A172 (cell line): ENCODE measurements at places on chromosomes 6 and 20. TPM values are rescaled to one million over a fixed set of nuclear protein-coding genes. Genes with fewer than 3 reads are reported as not detected.

GRCh38 chr6:2765896-2766766 is 938 bp downstream of the WRNIP1 start:
- DNase-seq = peak; percentile 4

- no peak for DNase-seq
Observed at GRCh38 chr6:119523556-119523955, 174.0 kb upstream of the MAN1A1 start.

- DNase-seq = peak; percentile 62
Observed at GRCh38 chr20:4820806-4821518, 99.3 kb downstream of the PRND start.

- peak; percentile 49 for DNase-seq
Observed at GRCh38 chr6:14075095-14075503, 42.5 kb upstream of the CD83 start.

DNA sequence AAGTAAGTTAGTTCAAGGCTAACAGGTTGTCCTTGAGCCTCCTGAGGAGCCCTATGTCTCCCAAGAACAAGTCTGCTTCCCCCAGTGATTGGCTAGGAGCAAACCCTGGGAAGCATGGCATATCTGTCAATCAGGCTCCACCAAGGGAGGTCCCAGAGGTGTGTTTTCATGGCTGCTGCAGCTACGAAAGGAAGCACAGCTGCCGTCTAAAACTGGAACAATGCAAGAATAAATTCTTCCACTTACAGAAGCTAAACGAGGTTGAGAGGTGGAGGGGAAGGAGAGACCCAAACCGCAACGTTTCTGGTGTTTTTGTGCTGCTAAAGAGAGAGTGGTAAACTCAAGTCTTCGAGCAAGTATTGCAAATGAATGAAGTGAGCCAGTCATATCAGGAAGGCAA is 4.9 kb upstream of the PTGIS start:
- no peak for DNase-seq

DNA sequence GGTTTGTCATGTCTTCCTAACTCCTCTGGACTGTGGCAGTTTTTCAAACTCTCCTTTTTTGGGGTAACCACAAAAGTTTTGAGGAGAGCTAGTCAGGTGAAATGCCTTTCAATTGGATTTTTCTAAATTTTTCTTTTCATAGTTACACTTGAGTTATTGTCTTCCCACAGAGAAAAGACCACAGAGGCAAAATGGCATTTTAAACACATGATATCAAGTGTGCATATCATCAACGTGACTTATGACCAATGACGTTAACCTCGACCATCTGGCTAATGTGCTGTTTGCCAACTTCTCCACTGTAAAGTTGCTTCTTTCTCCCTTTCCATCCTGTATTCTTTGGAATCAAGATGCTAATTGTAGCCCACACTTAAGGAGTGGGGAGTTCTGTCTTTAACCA is 41.3 kb upstream of the SNAP25 start:
- DNase-seq = no peak

GRCh38 chr6:6057442-6058053 is 50.8 kb upstream of the NRN1 start:
- DNase-seq = peak; percentile 52

GRCh38 chr20:17059465-17059864 is 167.4 kb upstream of the PCSK2 start:
- DNase-seq = peak; percentile 71

GRCh38 chr20:58621906-58622548 is 29.1 kb upstream of the STX16 start:
- no peak for DNase-seq

DNA sequence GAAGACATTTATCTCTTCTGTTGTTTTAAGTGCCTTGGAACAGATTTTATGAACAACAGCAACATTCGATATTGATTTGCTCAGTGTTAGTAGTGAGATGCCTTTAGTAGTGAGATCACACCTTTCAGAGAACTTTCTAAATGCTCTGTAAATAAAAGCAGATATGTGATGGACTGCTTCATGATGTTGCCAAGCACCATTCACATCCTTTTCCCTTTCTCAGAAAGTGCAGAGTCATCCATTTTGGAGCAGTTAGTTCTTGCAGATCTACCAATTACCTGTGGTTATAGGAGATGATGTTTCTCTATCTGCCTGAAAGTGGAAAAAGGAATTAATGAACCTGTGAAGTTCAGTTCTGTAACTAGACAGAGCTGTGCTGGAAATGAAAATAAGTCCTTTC is 27.0 kb downstream of the CBFA2T2 start:
- peak; percentile 41 for DNase-seq

Gene CAPN11
- not detected in 2 replicates for total RNA-seq

- DNase-seq = peak; percentile 33
Observed at GRCh38 chr20:57596998-57597939, 23.0 kb downstream of the ZBP1 start.

Gene F13A1
- not detected in 2 replicates for total RNA-seq

DNA sequence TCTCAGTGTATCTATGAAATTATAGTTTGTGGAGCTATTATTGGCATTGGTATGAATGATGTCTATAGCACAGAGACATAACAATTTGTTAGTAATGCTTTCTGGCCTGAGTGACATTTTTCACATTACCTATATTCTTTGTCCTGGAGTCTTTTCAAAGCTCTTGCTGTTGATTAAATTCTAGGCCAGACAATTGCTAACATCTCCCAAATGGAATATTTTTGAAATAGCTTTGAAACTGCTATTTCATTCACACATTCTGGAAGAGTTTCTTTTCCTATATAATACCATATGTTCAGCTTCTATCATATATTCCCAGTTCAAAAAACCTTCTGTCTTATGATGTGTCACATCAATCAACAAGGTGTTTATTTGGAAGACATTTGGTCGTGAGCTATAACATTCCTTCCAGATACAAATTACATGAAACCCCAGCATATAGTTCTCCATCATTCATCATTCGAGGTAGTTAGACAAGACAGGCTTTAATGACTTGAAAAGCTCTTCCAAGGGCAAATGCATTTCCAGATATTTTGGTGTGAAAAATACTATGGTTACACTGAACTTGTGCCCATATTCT is 452.8 kb downstream of the KHDRBS2 start:
- no peak for DNase-seq

Gene TGM2
- 13.9 and 27.0 TPM in 2 replicates for total RNA-seq

Gene PRDM1
- total RNA-seq = 0.19 and 0.31 TPM in 2 replicates

DNA sequence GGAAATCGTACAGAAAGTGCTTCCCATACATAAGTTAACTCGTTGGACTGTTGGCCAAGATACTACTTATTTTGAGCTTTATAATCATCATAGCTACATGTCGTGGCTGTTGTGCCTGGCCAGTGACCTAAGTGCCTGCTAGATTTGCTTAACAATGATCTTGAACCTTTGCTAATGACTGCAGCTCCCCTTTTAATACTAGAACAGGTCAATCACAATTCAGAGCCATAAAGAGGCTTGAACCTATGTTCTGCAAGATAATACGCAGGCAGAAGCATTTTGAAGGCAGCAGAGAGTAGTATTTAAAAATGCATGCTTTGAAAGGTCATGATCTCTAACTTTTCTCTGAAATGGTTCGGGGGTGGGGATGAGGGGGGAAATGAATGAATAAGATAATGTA is 2.5 kb downstream of the MRS2 start:
- no peak for DNase-seq

Gene SYCP2
- 0.26 and 0.29 TPM in 2 replicates for total RNA-seq

DNA sequence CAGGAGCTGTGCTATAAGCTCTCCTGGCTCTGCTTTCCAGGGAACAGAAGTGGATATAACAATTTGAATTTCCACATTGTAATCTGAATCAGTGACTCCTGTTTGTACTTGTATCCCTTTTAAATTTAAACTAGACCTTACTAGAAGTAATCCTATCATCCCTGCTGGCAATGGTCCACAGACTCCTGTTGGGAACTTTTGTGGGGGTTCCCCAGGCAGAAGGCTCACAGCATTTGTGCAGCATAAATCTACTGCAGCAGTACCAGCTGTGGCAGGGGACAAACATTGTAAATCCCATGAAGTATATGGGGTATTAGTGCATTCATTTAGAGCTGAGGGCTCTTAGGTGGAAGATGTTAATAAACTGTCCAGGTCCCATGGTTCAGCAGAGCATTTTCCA is 12.0 kb upstream of the PDCD2 start:
- DNase-seq = no peak

GRCh38 chr20:2713285-2713684 is 20.7 kb downstream of the EBF4 start:
- DNase-seq = no peak

- DNase-seq = no peak
Observed at GRCh38 chr6:31162463-31163165, 4.2 kb downstream of the TCF19 start.

Gene C6orf163
- 0.31 and 0.72 TPM in 2 replicates for total RNA-seq

Gene TMEM244
- not detected in 2 replicates for total RNA-seq

DNA sequence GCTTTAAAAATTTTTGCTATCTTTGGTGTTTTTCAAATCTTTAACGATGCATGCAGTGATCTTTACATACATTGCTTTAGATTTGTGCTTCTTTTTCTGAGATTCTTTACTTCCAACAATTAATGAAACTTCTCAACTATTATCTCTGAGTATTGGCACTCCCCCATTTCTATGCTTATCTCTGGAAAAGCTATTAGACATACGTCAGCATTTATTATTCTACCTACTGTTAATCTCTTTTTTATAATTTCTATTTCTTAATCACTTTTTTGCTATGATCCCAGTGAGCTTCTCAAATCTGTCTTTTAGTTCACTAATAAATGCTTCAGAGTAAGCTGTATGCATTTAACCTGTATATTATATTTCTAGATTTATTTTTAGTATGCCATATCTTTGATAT is 264.2 kb upstream of the TFAP2D start:
- no peak for DNase-seq

Gene MATN4
- not detected in 2 replicates for total RNA-seq

Gene LGSN
- not detected in 2 replicates for total RNA-seq

Gene ZNF831
- not detected in 2 replicates for total RNA-seq

DNA sequence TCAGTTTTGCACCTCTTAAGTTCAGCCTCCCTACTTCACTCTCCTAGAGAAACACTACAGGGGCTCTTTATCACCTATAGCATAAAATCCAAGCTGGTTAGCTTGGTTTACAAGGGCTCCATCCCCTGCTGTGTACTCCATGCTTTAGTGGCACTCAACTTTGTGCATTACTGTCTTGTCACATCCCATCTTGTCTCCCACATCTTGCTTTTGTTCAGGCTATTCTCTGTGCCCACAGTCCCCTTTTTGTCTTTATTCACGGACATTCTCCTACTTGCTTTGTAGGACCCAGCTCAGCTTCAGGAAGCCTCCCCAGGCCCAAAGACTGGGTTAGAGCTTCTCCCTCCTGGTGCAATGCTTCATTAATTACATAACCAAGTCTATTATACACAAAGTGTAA is 107.9 kb upstream of the SPACA1 start:
- no peak for DNase-seq

GRCh38 chr6:13012296-13012695 is 295.7 kb downstream of the PHACTR1 start:
- no peak for DNase-seq

- no peak for DNase-seq
Observed at GRCh38 chr6:87341899-87342298, 2.7 kb upstream of the C6orf163 start.

DNA sequence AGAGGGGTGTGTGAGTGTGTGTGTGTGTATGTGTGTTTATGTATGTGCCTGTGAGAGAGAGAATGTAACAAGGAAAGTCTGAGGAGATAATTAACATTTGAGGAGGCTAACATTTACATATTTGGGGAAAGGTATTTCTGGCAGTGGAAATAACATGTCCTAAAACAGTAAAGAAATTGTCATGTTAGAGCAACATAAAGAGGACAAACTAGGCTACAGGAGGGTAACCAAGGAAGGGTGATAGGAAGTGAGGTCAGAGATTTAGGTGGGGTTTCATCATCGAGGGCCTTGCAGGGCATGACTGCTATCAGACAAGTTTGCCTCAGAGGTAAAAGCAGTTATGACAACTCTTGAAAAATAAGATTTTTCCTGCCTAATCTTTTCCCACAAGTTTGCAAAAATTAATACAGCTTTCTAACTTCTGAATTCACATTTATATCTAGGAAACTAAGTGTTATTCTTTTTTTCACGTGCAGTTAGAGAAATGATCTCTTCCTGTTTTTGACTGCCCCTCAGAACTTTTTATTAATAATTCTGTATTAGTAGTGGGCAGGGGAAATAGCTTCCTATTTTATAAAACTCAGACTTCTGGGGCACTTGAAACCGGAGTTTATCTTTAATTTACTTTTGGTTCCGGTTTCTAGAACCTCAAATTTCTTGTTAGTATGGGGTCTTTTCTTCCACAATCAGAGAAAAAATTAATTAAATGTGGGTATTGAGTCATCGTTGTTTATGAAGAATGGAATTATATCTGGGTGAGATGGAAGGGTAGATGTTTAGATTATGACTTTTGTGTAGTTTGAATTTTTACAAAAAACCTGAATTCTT is 30.5 kb upstream of the RHAG start:
- DNase-seq = no peak

- DNase-seq = peak; percentile 2
Observed at GRCh38 chr6:127367023-127367375, 23.6 kb upstream of the ECHDC1 start.

Gene ELOVL2
- total RNA-seq = 9.4 and 10.5 TPM in 2 replicates

DNA sequence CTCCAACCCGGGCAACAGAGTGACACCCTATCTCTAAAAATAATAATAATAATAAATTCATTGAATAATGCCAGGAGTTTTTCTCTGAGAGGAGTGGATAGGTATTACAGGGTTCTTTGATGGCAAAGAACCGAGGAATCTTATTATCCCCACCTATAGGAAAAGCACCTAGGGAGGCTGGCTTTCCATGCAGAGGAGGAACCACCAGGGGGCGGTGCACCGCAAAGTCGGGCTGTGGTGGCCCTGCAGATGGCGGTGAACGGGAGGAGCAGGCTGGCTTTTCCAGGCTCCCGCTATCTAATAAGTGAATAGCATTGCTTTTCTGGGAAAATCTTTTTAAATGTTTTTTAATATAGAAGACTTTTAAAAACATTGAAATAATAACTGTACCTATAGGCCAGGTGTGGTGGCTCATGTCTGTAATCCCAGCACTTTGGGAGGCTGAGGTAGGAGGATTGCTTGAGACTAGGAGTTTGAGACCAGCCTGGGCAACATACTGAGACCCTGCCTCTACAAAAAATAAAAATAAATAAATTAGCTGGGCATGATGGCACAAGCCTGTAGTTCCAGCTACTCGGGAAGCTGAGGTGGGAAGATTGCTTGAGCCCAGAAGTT is 864.2 kb downstream of the KIF16B start:
- DNase-seq = peak; percentile 34

GRCh38 chr6:29845405-29846006 is 17.9 kb downstream of the HLA-G start:
- DNase-seq = peak; percentile 64

- no peak for DNase-seq
Observed at GRCh38 chr6:56009636-56010035, 134.2 kb upstream of the BMP5 start.

Gene FAM217A
- total RNA-seq = not detected in 2 replicates

- DNase-seq = no peak
Observed at GRCh38 chr20:46803123-46804020, 91.3 kb upstream of the EYA2 start.

GRCh38 chr6:149405823-149406765 is 6.0 kb downstream of the SUMO4 start:
- no peak for DNase-seq
